ENCODE measurements at places on chromosomes 3 and 15.
A peak's percentile ranks its signal among the peaks of the same experiment; 100 is the strongest.

DNA sequence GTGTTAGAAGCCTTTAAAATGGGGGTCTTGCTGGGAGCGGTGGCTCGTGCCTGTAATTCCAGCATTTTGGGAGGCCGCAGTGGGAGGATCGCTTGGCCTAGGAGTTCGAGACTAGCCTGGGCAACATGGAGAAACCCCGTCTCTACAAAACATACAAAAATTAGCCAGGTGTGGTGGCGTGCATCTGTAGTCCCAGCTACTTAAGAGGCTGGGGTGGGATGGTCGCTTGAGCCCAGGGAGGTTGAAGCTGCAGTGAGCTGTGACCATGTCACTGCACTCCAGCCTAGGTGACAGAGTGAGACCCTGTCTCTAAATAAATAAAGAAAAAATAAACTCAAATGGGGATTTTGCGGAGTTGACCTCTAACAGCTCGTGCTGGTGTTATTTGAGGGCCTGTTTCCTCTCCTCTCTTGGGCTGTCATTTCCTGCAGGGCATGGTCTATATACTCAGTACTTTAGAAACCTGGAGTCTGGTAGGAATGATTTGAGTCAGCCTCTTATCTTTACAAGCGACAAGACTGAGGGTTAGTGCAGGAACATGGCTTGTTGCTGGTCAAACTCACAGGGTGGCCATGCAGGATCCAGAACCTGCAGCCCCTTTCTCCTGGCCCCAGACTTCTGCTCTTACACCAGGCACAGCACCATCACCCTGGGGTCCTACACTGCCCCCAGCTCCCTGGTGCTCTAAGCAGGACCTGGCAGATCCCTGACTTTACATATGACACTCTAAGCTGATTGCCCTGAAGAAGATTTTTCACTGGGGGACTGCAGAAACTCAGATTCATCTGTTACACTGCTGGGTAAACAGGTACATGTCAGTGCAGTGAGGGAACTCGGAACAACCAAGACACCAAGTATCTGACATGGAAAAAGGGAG, 15.1 kb downstream of the EHD4 start:
- no peak for DNase-seq

- peak; percentile 20 for DNase-seq
Observed at GRCh38 chr3:52742418-52743041, 28.2 kb downstream of the NEK4 start.

DNA sequence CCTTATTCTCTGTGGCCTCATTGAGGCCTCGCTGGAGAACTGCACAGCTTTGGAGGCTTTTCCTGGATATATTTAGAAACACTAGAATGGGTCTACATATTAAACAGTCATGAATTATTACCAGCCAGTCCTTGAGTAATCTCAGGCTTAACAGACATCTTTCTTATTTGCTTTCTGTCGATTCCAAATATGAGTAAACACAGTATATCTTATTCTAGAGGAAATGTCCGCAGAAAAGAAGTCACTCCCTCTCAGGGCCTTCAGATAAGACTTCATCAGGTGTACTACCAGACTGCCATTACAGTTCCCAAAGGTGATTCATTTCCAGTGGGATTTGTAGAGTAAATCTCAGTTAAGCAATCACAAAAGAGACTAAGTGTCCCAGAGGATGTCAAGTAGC, 310.7 kb downstream of the RBMS3 start:
- no peak for DNase-seq

DNA sequence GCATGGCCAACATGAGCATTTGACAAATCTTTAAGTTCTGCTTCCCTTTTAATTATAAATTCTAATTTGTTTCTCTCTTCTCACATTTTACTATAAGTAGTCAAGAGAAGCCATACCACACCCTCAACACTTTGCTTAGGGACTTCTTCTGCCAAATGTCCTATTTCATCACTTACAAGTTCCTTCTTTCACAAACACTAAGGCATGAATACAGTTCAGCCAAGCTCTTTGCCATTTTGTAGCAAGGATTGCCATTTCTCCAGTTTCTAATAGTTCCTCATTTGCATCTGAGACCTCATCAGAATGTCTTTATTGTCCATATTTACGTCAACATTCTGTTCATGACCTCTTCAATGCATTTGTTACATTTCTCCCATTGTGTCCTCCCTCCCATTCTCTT, 29.4 kb downstream of the SLC22A14 start:
- peak; percentile 94 for DNase-seq

DNA sequence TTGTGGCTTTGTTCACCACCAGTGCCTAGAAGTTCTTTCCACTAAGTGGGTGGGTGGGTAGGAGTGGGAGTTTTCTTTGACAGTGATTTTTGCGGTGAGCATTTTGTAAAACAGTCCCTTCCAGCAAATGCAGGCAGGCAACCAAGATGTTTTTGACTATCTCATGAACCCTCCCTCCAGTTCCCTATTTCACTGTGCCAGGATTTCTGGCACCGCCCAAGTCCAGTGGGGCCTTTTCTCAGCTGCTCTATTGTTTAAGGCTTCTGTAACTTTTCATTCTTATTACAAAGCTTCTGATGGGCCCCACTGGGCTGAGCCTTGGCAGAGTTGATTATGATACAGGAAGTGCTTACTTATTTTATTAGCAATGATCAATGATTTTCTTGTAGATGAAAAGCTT, 236.0 kb downstream of the EDEM1 start:
- peak; percentile 22 for DNase-seq

DNA sequence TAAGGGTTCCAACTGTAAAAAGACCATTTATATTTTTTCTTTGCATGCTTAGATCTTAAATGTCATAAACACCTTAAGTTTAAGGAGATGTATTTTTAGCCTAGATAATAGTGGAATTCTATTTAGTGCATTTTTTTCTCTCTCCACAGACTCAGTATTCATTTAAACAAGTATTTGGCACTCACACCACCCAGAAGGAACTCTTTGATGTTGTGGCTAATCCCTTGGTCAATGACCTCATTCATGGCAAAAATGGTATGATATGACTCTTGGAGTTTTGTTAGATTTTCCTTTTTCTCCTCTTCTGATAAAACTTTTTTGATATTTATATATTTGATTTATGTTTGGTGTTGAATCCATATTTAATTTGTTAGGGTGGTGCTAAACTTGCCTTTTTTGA, 7.3 kb downstream of the KIF23 start:
- DNase-seq, result no peak

GRCh38 chr3:71584394-71585011, 975 bp upstream of the FOXP1 start:
- peak; percentile 65 for DNase-seq
